Germinal center (tissue), 1 donor: ENCODE measurements at places on chromosomes 2 and 18.

GRCh38 chr2:64533882-64534281 lies 9.8 kb downstream of the AFTPH start:
- no peak for DNase-seq

- DNase-seq = no peak
These were observed 189.1 kb upstream of the COL3A1 start for GRCh38 chr2:188785061-188785460.

GRCh38 chr2:18830962-18831361 lies 241.6 kb upstream of the NT5C1B start:
- no peak for DNase-seq

DNA sequence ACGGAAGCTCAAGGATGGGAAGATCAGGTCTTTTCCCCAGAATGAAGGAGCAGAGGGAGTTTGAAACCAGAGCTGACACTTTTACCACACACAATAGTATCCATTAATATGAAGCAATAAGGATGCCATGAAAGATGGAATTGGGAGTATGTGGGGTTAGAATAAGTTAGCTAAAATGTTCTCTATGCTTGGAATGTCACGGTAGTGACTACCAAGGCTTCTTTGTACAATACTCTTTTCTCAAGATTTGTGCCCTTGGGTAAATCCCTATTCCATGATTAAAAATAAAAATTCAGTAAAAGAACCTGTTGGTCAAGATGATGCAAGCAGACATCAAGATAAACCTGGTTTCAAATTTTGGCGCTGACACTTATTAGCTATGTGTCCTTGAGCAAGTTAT lies 75.0 kb downstream of the NRXN1 start:
- DNase-seq = no peak

DNA sequence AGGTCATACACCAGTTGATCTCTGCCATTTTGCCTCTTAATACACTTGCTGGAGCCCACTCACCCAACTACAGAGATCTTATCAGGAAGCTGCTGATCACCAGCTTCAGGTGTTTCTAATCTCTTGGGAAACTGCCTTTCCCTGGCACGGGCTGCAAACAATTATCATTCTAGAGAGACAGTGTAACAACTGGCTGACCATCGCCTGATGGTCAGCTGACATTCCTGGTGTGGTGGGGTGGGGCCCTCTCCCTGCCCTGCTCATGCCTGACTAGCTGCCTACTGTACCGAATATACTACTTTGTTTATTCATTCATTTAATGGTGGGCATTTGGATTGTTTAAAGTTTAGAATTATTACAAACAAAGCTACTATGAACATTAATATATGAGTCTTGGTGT lies 311.5 kb downstream of the CBLN2 start:
- no peak for DNase-seq

DNA sequence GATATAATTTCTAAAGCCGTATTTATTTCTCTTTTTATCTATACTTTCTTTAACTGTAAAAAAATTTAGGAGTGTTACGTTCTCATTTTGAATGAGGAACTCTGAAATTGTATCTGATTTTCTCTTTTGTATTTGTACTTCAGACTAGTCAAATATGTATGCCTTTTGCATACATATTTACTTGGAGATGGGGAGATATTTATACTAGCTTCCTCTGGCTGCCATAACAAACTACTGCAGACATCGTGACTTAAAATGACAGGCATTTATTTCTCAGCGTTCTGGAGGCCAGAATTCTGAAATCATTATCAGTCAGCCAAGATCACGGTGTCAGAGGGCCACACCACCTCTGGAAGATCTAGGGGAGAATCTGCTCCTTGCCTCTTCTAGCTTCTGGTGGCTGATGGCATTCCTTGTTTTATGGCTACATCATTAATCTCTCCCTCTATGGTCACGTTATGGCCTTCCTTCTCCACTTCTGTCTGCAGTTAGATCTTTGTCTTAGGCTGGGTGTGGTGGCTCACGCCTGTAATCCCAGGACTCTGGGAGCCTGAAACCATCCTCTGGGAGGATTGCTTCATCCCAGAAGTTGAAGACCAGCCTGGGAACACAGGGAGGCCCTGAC lies 8.2 kb downstream of the LCLAT1 start:
- no peak for DNase-seq

DNA sequence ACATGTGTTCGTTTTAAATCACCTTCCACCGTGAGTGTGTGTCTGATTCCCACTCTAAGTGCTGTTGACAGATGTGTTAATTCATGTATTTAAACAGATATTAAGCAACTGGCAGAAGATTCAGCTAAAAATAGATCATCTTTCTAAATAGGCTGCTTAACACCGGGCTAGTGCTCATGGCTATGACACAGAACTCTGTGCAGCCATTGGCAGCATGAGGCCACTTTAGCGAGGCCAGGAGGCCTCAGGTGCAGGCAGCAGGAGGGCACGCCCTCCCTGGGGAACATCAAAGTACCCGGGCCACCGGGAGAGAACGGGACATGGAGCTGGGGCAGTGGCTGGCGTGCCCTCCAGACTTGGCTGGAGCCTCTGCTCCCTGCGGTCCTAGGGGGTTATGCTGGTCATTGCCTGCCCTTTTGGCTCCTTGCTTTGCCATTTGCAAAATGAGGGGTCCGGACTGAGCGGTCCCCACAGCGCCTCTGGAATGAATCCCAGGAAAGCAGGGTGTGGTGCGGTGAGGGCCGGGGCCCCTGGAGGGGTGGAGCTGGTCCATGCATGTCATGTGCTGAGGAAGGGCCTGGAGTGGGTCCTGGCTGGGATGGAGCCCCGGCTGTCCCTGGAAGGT lies 62.8 kb upstream of the HDAC4 start:
- no peak for DNase-seq

- no peak for DNase-seq
These were observed 73.0 kb upstream of the ARL4C start for GRCh38 chr2:234569776-234570430.

- peak; percentile 17 for DNase-seq
These were observed 34.4 kb upstream of the TRAPPC8 start for GRCh38 chr18:31977270-31977872.

DNA sequence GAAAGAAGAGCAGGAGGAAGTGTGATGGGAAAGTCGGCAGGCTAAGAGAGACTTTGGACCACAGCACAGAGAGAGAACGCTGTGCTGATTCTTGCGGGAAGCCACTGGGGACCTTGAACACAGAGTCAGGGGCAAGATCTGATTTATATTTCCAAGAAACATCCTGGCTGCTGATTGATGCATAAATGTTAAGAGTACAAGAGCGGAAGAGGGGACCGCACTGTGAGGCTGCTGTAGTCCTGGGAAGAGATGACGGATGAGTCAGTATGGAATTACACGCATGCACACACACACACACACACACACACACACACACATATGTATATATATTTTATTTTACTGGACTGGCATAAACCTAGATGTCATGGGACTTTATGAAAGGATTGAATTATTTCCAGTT lies 865.6 kb upstream of the ID2 start:
- DNase-seq = no peak

GRCh38 chr2:231486851-231487596 lies 22.7 kb upstream of the NCL start:
- DNase-seq = no peak

DNA sequence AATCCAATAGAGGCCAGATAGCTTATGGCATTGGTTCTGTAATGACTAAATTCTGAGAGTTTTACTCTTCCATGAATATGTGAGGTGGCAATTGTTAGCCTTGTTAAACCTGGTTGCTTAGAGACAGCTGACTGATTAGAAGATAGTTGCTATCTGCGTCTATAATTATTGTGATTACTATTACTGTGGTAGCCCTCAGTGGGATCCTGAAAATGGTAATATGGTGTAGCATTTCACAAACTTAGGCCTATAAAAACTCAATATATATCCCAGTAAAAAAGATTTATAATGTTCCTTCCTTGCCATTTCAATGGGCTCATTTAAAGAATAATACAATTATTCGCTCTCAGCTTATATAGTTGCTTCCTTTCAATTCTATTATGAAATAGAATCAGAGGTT lies 405.8 kb upstream of the CDH2 start:
- no peak for DNase-seq

GRCh38 chr2:19894134-19894792 lies 7.5 kb downstream of the TTC32 start:
- DNase-seq = no peak

GRCh38 chr2:169086893-169087467 lies 17.6 kb downstream of the DHRS9 start:
- no peak for DNase-seq

GRCh38 chr2:231781798-231782726 lies 980 bp upstream of the PDE6D start:
- peak; percentile 10 for DNase-seq

DNA sequence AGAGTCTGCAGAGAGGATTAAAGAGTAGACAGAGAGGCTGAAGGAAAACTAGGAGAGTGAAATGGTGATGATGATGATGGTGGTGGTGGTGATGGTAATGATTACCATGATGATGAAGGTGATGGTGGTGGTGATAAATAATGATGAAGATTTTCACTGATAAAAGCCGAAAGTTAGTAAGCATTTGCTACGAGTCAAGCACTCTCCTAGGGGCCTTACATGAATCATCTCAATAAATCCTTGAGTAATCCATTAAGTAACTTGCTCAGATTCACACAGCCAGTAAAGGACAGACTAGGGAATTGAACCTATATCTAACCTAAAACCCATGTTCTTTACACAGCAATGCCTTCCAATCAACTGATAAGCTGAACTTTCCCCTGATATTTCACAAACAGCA lies 106.7 kb upstream of the PGAP1 start:
- DNase-seq = no peak

- DNase-seq = no peak
These were observed 198.1 kb upstream of the RBBP8 start for GRCh38 chr18:22734791-22735627.

DNA sequence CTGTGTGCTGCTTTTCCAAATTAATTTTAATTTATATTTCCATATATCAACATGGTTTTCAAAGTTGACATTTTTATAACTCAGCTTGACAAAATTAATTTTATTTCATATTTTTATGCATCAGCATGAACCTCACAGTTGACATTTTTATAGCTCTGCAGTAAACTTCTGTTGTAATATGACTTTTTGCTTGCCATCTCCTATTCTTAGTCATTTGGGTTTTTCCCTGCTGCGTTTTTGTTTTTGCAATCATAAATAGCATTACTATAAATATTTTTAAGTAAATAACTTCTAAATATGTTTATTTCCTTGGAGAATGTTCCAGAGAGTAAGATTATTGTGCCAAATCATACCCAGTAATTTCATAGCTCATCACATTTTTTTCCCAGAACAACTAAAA lies 21.0 kb upstream of the L3MBTL4 start:
- DNase-seq = no peak

GRCh38 chr2:226234187-226234586 lies 565.4 kb downstream of the IRS1 start:
- no peak for DNase-seq

DNA sequence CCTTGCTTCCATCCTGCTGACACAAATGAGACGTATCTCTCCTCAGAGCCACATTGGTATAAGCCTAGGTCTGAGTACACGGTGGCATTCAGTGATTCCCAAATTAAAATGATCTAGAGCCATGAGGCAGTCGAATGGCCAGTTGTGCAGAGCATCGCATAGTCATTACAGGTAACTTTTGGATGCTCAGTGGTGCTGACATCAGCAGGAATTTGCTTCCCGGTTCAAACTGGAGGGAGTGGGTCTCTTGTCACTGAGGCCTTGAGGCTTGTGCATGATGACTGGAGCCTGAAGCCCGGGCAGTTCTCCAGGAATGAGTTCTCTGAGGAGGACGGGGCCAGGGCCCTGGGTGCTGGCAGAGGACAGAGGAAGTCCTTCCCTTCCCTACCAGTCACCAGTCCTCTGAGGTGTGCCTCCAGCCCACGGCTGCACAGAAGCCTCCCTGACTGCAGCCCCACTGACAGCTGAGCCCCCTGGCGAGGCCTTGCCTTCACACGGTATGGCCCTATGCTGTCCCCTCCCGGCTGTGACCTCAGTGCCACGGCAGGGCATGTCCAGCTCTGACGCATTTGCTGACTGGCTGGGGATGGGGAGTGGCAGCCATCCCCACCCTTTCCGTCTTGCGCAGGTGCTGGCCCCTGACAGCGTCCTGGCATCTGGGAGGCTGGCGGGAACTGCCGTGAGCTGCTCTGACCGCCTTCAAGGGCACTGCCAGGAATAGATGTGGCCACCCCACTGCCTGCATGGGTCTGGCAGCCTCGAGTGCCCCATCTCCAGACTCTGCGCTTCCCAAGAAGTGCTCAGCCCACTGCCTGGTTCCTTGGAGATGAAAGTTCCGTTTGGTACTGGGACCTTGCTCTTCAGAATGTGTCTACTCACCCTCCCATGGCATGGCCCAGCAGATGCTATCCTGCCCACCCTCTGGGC lies 117.4 kb downstream of the CELF4 start:
- DNase-seq = no peak

DNA sequence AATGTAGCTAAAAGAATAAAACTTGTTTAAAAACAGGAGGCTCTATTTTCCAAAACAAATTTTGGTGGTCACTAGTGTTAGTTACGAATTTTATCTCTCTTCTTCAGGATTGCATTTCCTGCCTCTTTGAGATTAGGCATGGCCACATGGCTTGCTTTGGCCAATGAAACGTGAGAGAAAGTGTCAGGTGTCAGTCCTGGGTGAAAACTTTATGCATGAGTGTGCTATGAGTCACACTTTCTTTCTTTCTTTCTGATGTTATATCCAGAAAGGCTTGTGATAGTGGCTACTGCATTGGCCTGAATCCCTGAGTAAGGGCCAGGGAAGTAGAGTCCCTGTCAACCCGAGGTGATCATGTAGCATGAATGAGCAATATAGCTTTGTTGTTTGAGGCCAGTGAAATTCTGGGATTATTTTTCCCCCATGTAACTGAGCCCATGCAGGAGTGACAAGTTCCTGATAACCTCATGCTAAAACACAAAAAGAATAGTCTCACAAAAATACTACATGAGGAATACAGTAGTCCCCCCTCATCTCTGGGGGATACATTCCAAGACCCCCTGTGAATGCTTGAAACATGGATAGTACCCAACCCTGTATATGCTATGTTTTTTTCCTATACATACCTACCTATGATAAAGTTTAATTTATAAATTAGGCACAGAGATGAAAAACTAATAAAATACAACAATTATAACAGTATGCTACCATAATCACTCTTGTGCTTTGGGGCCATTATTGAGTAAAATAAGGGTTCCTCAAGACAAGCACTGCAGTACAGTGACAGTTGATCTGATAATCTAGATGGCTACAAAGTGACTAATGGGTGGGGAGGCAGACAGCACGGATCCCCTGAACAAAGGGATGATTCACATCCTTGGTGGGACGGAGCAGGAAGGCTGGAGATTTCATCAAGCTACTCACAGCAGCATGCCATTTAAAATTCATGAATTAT lies 109.5 kb downstream of the CDC42EP3 start:
- peak; percentile 24 for DNase-seq

- no peak for DNase-seq
These were observed 50.4 kb upstream of the CTIF start for GRCh38 chr18:48488388-48488850.

DNA sequence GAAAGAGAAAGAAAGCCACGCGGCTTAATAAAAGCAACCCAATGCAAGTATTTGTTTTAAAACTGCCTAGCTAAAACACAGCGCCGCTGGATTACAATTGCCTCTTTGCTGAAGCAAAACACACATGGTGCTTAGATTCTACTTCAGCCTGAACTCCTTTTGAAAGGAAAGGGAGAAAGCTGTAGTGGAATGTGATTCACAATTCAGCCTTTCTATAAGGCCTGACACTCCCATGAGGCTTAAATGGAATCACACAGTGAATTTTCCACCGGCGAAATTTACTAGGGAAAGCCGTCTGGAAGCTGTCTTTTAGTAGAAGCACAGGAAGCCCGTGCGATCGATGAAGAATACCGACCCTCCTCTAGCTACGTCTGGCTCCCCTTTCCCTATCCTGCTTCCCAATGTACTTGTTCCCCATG lies 348.0 kb downstream of the DLGAP1 start:
- no peak for DNase-seq
